CD8-positive, alpha-beta memory T cell (primary cell): ENCODE measurements at places on chromosomes 2 and 18. TPM values are rescaled to one million over a fixed set of nuclear protein-coding genes. Genes with fewer than 3 reads are reported as not detected.

The CNRIP1 gene
- not detected for total RNA-seq

The LBX2 gene
- 0.94 TPM for total RNA-seq

The SP3 gene
- 98.4 TPM for total RNA-seq

The RUFY4 gene
- not detected for total RNA-seq

The CNTNAP5 gene
- not detected for total RNA-seq

The GCG gene
- total RNA-seq: not detected

The ALPP gene
- not detected for total RNA-seq

The DYSF gene
- total RNA-seq: 3.6 TPM

The POTEJ gene
- not detected for total RNA-seq

The COLEC11 gene
- total RNA-seq: 0.29 TPM

GRCh38 chr2:54067851-54068375, 47.5 kb upstream of the ACYP2 start:
- no peak for DNase-seq

GRCh38 chr18:54284981-54285785, 15.9 kb downstream of the POLI start:
- peak; percentile 21 for DNase-seq

DNA sequence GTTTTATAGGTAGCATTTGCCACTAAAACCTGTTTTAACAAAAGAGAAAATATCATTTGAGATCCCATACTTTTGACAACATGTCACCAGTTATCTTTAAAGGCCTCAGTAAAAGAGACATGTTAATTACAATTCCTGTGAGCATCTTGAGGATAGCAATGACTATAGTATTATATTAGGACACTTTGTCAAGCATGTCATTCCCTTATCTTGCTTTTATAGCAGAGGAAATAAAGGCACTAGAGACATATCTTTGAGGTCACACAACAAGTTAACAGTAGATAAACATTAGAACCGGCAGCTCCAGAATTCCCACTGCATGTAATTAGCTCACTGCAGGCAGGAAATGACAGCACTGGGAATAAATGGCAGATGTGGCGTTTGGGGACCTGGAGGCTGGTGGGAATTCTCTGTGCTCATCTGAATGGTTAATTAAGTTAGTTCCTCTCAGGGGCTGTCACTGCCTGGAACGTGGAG, 25.9 kb downstream of the LYPD6B start:
- no peak for DNase-seq

GRCh38 chr2:215832791-215833190, 180.6 kb downstream of the MREG start:
- no peak for DNase-seq

DNA sequence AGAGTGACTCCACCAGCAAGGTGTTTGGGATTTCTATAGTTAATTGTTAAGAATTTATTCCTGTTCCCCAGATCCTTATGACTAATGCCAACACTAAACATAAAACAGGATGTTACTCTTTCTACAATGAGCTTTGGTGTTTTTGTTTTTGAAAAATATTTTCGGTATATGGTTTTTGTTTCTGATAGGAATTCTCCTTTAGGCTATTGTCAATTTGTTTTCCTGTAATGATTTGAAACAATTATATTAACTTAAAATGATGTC, 182.6 kb downstream of the AGAP1 start:
- DNase-seq: no peak

DNA sequence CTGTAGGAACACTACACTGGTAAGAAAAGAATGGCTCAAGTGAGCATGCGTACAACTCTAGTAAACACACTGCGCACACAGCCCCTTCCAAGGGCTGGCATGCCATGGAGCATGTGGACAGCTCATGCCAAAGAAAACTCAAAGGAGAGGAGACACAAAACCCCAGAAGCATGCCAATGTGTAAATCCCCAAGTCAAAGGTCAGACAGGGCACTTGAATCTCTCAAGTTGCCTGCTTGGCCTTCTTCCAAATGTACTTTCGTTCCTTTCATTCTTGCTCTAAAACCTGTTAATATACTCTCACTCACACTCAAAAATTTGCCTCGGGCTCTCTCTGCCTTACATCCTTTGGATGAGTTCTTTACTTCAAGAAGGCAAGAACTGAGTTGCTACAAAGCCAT, 365.3 kb downstream of the NBAS start:
- no peak for DNase-seq

GRCh38 chr2:172333235-172333977, 94.0 kb upstream of the ITGA6 start:
- DNase-seq: no peak

DNA sequence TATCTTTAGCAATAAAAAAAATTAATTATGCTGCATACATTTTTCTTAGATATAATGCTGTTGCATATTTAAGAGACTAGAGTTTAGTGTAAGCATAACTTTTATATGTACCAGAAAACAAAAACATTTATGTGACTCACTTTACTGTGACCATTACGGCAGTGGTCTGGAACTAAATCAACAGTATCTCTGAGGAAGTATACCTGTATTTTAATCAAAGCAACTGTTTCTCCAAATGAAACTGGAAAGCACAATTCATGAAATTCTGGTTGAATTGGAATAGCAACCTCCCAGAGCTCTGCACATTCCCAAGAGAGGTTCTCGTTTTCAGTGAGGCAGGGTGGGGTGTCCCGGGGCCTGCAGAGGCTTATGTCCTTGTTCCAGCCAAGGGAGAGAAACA, 112.2 kb upstream of the TACR1 start:
- no peak for DNase-seq

DNA sequence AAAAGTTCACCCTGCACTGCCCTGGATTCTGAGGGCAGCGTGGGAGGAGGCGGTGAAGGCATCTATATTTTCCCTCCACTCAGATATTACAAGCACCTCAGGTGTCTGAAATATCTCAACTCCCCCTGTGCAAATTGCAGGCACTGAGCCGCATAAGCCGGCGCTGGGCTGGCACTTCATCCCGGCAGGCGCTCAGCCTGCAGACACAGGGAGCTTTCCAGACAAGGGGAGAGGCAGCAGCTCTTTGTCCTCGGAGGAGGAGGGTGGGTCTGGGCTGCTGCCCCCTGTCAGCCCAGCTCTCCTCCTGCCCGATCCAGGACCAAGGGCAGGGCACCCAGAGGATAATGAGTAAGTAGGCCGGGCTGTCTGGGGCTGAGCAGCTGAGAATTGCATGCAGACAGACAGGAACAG, 189.3 kb upstream of the MYT1L start:
- no peak for DNase-seq

GRCh38 chr2:10297959-10298531, 4.7 kb upstream of the HPCAL1 start:
- no peak for DNase-seq

GRCh38 chr2:42874949-42875801, 82.8 kb upstream of the HAAO start:
- no peak for DNase-seq

DNA sequence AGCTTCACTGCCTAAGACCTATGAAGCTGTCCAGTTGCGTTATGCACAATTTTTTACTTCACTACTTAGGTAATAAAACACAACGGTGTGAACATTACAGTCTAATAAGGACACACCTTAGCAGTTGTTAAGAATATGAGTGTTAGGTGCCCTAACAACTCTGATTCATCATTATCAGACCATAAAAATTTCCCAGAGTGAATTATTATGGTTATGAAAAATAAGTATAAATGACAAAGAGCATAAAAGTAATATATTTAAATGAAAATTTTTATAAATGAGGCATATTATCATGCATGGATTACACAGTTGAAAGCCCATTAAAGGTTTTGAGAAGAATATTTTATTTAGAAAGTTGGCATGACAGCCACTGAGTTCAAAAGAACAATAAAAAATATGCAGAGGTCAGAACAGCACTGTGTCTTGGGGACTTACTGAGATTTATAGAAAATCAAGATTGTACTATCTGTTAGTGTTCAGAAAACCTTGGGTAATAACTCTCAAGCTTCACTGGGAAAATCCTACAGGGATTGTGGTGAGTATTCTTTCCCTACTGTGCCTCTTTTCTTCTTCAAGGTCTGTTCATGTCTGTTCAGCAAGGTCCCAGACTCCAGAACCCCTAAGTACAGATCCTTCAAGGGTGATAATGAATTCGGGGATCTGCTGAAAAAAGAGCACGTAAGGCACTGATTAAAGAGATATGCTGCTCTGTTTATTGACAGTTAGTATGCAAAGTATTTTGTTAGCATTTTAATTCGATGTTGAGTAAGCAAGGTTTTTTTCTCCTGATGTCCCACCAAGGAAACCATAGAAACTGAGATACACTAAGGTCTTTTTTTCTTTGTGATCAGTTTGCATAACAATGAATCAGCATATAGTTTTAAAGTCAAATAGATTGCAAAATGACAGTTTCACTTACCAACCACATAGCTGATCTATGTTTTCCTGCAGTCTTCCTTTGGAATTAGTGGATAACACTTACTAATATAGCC, 250.0 kb downstream of the DSEL start:
- DNase-seq: no peak

DNA sequence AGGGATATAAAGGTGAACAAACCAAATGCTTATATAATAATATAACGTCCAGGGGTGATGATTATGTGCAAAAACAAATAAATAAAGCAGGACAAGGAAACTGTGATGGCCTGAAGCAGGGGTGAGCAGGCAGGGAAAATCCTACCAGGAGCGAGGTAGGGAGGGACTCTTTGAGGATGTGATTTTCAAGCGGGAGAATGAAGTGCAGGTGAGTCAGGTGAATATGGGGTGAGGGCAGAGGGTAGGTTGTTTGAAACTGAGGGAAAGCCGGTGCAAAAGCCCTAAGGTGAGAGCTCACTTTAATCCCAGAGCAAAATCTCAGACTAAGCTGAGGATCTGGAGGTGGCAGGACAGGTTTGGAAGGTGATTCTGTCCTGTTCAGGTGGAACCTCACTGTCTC, 40.7 kb downstream of the CYP26B1 start:
- no peak for DNase-seq

GRCh38 chr2:238921259-238921658, 73.4 kb downstream of the TWIST2 start:
- no peak for DNase-seq

DNA sequence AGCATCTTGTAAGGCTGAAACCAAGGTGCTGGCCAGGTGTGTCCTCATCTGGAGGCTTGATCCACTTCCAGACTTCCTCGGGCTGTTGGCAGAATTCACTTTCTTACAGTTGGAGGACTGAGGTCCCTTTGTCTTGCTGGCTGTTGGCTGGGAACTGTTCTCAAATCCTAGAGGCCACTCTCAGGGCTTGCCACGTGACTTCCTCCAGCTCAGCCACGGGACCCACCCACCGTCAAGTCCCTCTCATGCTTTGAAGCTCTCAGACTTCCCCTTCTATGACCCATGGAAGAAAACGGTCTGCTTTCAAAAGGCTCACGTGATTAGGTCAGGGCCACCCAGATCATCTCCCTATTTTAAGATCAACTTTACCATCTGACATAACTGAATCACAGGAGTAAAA, 77.1 kb downstream of the SMAD4 start:
- no peak for DNase-seq

DNA sequence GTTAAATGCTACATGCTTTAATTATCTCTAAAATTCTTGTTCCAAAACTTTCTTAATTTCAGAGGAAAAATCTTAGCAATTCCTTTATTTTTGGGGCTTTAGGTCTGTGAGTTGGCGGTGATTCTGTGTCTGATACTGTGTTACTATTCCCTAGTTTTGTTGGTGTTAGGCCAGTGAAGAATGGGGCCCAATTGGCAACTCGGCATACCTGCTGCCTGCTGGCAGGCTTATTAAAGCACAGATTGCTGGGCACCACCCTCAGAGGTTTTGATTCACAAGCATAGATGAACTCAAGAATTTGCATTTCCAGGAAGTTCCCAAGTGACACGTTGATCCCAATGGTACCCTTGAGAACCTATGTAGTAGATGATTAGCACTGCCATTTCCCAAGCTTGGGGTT, 101.6 kb downstream of the OSBPL6 start:
- DNase-seq: no peak
